Activated CD4-positive, alpha-beta T cell treated with anti-CD3 and anti-CD28 coated beads, Interleukin-2, amount 50 U/mL, for 24 hours (primary cell): ENCODE measurements at places on chromosomes 13 and 19.

GRCh38 chr13:66974174-66974573, 256.0 kb downstream of the PCDH9 start:
- DNase-seq, result no peak

- no peak for DNase-seq
These were observed 306.8 kb downstream of the KLF12 start for GRCh38 chr13:73827434-73827833.

GRCh38 chr13:106756446-106756845, 188.5 kb upstream of the ARGLU1 start:
- no peak for DNase-seq

- no peak for DNase-seq
These were observed 5.7 kb upstream of the ZC3H13 start for GRCh38 chr13:46058268-46058667.

- DNase-seq, result no peak
These were observed 118.5 kb downstream of the IRS2 start for GRCh38 chr13:109667807-109668291.

DNA sequence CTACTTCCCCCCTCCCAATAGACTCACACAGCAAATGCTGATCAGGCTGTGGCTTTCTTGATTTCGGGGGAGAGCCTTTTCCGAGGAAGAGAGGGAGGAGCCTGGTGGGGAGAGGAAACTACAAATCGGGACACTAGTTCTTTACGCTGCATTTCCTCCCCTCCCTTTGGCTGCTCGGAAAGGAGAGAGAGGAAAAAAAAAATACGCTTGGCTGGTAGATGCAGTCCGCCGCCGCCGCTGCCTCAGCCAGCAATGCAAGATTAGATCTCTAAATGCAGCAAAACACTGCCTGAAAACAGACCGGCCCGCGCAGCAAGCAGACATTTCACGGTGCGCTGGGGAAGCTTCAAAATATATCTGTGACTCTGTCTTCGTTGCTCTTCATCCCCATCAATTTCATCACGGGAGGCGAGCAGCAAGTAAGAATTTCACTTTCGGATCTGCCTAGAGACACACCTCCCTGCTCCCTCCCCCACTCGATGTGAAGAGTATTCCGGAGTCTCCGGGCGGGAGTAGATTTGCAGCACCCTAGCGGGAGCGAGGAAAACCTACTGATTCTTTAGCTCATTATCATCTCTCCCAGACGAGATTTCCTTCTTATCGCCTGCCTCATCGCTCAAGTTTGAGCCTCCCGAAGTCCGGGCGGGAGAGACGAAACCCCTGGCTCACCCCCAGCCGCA, at the start of gene PCDH17:
PCDH17 (plus strand) TSS at position 149 of the 680 bp plus-strand sequence. CDS start 803 bp downstream, outside the sequence.
- DNase-seq, result no peak

- DNase-seq, result no peak
These were observed 4.2 kb downstream of the SPINT2 start for GRCh38 chr19:38268539-38268938.

DNA sequence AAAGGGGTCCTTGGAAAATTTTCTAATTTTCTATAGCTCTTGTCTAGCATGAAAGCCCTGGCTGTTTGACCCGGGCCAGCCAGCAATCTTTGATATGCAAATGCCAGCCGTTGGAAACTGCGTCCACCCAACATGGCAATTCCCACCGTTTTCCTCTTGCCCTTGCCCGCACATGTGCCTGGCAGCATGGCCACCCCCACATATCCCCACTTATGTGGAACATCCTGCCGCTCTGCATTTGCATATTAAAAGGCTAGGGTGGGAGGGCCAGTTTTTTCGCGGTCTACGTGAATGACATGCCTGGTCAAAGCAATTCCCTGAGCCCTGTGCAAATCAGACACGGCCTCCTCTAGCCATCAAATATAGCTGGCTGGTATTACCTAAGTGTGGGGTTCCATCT, 110.3 kb upstream of the TDRD3 start:
- no peak for DNase-seq

DNA sequence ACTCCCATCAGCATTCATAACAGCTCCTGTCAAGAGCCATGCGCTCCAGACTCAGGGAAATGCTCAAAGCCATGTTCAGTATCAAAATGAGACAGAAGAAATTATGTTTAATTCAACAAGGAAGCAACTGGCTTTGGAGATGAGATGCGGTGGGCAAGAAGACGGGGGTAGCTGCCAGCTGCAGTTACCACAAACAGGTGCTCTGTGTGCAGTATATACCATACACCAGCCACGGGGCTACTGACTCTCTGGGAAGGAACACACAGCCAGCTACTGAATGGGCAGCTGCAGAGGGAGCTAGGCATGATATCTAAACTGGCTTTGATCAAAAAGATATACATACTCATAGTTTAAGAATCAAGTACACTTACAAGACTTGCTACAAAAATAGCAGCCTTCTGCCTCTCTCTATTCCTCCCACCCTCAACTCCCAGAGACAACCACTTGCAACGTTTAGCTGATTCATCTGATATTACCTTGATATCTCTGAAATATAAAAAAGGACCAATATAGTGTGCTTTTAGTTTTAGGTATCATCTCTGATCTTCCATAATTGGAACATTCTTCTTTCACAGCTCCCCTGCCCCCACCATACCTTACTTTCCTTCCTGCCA, 593.0 kb downstream of the UQCRFS1 start:
- DNase-seq, result no peak

DNA sequence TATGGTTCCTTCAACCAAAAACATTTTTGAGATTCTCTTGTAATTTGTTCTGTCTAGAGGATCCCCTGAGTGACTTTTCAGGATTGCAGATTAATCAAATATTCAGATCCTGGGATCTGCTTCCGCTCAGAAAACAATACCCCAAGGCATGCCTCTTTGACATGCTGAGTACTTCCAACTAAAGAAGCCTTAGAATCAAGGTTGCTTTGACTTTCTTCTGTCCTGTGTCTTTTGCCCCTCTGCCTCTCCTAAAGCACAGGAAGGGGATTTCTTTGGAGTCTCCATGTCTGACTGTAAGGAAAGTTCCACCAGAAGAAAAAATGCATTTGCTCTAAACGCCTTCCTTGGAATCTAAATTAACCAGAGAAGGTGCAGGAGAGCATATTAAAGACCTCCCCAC, 431.5 kb downstream of the FGF14 start:
- no peak for DNase-seq

DNA sequence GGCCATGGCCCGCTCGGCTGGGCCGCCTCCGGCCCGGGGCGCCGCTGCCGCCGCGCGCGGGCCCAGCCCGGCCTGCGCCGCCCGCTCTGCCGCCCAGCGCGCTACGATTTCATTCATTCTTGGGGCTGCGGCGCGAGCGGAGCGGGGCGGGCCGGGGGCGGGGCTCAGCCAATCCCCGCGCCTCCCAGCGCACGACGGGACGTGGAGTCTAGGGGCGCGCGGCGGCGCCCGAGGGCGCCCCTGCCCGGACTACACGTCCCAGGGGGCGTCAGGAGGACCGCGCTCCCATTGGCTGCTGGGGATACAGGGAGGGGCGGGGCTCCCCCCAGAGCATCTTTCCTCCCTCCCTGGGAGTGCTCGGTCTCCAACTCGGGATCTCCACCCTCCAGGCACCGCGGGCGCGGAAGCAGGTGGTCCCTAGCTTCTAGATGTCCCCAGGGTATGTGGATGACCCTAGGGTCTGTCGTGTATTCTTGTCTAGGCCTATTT, 5.6 kb upstream of the DPF1 start:
- peak; percentile 56 for DNase-seq

GRCh38 chr13:82654861-82655855, 1227.1 kb downstream of the SLITRK1 start:
- DNase-seq, result no peak

DNA sequence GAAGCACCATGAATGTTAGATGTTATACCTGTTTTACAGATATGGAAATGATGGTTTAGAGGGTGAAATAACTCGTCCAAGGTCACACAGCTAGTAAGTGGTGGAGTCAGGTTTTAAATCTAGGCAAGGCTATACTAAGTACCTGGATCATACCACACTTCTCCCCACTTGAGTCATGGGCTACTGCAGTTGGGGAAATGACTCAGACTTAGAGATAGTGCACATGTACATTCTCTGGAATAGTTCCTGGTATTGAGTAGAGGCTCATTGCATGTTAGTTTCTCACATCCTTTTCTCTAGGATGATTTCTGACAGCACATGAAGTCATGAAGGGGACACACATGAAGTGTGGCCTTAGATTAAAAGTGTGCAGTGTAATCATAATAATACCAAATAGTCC, 76.2 kb upstream of the TNFSF11 start:
- peak; percentile 23 for DNase-seq

- no peak for DNase-seq
These were observed 21.8 kb downstream of the SAMD4B start for GRCh38 chr19:39363901-39364457.

DNA sequence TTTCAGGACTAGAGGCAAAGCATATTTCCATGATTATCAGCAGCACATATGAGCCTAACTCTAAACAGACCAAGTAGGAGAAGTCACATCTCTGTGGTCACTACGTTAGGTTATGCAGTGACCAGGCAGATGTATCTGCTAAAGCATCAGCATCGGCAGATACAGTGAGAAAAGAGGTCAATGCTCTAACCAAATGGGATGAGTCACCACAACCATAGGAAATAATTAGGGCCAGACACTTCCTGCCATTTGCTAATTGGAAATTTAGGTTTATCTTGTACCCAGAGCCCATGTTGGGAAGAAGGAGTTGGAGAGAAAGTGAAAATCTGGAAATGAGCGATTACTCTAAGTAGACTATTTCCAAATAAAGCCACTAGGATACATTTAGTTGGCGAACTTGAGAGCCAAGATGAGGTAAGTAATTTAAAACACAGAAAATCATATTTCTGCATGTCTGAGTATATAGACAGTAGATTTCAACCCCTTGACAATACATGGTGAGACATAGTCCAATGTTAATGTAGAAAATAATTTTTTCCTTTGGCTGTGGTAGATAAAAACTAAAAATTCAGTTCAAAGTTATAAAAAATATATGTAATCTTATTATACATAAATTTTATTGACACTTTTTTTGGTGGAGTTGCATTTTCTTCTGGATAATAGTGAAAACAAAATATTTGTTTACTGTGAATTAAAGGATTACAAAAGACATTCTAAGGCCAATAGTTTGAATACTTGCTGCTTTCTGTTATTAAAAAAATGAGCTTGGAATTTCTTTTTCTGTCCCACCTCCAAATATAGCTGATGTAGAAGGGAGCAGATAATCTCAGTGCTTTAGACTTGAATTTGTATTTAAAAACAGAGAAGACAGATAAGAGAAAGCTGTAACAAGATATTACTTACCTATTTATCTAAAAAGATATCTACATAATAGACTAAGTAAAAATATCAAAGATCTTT, 104.4 kb upstream of the CSNK1A1L start:
- DNase-seq, result no peak

- no peak for DNase-seq
These were observed 61.8 kb downstream of the IRS2 start for GRCh38 chr13:109724603-109725002.

GRCh38 chr13:69928262-69928661, 179.4 kb upstream of the ATXN8OS start:
- no peak for DNase-seq

DNA sequence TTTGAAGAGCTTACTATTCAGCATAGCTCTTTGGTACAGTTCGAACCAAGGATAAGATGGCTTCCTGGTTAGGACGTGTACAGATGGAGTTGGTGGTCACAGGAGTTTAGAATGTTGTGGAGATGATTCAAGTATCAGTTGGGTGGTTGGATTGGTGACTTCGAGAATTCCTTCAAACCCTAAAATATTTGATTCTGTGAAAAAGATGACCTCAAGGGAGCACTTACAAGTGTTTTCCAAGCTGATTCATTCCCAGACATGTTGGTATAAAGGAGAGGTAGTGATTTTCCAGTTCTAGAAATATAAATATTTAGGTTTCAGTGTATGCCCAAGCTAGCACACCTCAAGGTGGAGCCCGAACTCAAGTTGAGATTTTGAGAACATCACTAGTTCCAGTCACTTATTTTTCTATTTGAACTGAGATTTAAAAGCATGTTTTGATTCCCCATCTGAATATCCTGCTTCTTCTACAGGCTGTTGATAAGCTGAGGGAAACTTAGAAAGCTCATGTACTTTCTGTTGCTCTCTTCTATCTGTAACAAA, 306.1 kb downstream of the DCT start:
- DNase-seq, result no peak

DNA sequence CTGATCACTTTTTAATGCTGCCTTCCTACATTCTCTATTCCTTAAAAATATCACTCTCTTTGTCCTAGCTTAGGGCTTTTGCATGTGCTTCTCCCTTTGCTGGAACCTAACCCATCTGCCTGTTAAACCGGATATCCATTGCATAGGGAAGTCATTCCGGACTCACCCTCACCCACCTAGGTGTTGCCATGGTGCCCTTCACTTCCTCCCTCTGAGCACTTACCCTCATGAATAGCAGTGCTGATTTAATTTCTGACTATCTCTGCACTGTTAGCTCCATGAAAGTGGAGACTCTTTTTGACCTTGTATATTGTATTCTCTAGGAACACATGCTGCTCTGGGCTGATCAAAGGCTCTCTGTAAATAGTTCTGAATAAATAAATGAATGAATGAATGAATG, 401.9 kb downstream of the PCDH20 start:
- no peak for DNase-seq
